ENCODE measurements at places on chromosomes 5 and 9.

DNA sequence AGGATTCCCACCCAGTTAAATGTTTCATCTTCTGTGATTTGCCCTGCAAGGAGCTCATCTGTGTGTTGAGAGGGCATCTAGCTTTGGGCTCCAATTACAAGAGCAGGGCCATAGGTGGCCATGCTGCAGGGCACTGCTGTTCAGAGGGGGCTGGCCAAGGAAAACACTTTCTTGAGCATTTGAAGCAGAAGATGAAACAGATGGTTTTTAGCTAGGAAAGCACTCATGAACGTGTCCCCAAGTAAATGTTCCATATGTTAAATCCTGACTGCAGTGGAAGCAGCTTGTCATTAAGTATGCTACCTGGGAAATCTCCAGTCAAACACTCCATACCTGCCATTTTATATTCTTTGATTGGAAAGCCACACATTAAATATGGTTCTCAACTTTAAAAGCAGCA lies 176.6 kb downstream of the FBXL7 start:
- DNase-seq: no peak

- DNase-seq: peak; percentile 9
Measured at GRCh38 chr5:9544502-9545135, 1.3 kb downstream of the SEMA5A start.

- no peak for DNase-seq
Measured at GRCh38 chr9:94754976-94755475, 28.5 kb downstream of the AOPEP start.

GRCh38 chr9:15423231-15423985 lies 732 bp downstream of the SNAPC3 start:
- DNase-seq: no peak

DNA sequence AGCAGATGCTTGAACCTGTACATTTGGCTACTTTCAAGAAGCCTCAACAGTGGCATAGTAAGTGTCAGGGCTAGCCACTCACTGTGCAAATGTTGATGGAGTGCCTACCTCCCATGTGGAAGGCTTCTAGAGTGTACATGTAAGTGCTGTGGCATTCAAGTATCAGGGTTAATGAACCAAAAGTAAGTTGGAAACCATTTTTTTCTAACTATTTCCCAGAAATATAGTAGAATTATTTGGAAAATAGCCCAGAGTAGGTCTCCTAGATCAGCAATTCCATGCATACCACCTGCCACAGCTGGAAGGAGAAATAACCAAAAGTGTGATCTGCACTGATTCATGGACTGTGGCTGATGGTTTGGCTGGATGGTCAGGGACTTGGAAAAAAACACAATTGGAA lies 53.3 kb downstream of the FOXD1 start:
- no peak for DNase-seq

- no peak for DNase-seq
Measured at GRCh38 chr5:96874631-96875030, 1.7 kb upstream of the ERAP2 start.

GRCh38 chr9:92482329-92482728 lies at the start of gene ASPN:
Gene ASPN, minus strand, starts transcription at chr9:92482506.
- no peak for DNase-seq

GRCh38 chr5:123819833-123820232 lies 307.9 kb downstream of the CSNK1G3 start:
- DNase-seq: no peak

DNA sequence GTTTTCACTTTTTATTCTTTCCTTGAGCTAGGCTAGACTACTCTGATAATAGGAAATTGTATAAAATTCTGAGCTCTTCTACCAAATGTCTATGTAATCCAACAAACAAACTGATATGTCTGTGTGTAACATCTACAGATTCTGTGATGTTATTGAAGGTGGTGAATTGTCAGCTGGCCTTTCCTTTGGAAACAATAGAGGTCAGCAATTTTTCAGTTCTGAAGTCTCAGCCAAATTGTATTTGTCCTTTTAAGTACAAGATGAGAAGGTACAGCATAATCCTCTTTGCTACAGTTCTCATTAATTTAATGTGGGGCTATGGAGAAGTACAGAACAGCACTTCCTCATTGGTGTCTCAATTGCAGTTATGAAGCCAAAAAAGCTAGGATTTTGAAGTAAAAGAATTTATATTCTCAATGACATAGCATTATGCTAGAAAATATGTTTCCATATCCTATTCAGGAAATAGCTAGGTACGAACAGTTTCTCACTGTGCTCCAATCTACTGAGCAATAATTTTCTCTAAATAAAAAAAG lies 198.0 kb downstream of the HINT1 start:
- no peak for DNase-seq

- no peak for DNase-seq
Measured at GRCh38 chr5:154583671-154584177, 105.7 kb upstream of the HAND1 start.

GRCh38 chr9:134624621-134625181 lies 16.9 kb upstream of the COL5A1 start:
- no peak for DNase-seq

DNA sequence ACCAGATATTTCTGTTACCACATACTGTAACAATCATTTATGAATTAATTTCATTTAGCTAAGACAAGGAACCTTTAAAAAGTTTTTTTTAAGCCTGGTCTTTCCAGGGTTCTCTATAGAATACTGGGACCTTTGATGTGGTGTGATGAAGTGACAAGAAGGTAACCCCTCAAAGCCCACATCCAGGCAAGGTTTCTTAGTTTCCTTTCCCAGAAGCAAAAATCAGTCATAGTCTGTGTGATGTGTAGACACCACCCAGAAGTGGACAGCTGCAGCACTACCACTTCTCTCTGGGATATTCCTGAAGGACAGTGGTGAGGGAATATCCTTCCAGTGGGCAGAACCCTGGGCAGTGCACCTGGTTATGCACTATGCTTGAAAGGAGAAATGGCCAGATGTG lies 115.6 kb downstream of the TTC39B start:
- DNase-seq: no peak

GRCh38 chr5:61525512-61526206 lies 193.6 kb downstream of the ZSWIM6 start:
- DNase-seq: no peak

GRCh38 chr5:62167561-62168057 lies 138.4 kb upstream of the KIF2A start:
- DNase-seq: no peak

GRCh38 chr5:114727358-114727757 lies 365.5 kb downstream of the KCNN2 start:
- DNase-seq: no peak

- no peak for DNase-seq
Measured at GRCh38 chr5:172178301-172178987, 9.6 kb downstream of the STK10 start.

DNA sequence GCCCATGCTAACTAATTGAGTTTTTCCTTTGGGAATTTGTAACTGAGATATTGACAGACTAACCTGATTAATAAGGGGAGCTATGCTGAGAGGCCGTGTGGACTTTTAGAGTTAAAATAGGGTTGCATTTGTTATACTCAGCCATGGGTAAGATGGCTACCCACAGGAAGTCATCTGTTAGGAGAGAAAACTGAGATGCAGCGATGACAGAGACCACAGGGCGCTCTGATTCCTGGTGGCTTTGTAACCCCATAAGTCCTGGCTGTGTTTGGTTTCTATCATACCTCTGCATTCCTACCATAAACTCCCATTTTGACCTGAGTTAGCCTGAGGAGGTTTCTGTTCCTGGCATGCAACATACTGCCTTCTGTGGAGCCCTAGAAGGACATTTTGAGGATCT lies 19.5 kb upstream of the PANK3 start:
- no peak for DNase-seq

DNA sequence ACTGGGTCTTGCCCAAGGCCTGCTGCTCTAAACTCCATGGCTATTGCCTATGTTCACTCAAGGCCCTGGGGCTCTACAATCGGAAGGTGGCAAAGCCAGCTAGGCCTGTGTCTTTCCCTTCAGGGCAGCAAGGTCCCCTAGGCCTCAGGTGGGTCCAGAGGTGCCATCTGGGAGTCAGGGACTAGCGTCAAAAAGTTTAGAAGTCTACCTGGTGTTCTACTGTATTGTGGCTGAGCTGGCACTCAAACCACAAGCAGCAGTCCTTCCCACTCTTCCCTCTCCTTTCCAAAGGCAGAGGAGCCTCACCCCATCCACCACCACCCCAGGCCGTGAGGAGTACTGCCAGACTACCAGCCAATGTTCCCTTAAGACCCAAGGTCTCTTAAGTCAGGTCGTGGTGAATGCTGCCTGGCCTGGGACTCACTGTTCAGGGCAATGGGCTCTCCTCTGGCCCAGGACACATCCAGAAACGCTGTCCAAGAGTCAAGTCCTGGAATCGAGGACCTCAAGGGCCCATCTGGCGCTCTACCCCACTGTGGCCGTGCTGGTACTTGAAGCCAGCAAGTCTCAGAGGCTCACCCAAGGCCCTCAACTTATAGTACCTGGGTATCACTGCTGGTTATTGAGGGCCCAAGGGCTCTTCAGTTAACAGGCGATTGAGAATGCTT lies 13.0 kb upstream of the SARDH start:
- no peak for DNase-seq

GRCh38 chr5:130908186-130908585 lies 256.9 kb downstream of the HINT1 start:
- no peak for DNase-seq

DNA sequence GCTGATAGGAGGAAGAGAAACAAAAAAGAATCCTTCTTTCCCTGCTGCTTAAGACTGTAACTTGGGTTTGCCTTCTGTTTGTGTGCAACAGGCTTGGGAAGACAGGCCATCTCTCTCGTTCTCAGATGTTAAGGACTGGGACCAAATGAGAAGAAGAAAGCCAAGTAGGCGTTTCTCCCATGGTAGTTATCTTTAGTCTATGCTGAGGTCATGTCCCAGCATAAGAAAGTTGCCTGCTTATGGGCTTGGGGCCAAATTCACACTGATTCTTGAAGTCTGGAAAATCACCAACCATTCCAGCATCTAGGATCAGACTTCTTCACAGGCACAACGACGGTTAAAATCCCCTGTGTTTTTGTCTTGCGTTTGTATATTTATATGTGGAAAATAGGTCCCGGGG lies 44.2 kb upstream of the PALM2AKAP2 start:
- DNase-seq: no peak

GRCh38 chr9:18543406-18544192 lies 69.6 kb downstream of the ADAMTSL1 start:
- DNase-seq: no peak

DNA sequence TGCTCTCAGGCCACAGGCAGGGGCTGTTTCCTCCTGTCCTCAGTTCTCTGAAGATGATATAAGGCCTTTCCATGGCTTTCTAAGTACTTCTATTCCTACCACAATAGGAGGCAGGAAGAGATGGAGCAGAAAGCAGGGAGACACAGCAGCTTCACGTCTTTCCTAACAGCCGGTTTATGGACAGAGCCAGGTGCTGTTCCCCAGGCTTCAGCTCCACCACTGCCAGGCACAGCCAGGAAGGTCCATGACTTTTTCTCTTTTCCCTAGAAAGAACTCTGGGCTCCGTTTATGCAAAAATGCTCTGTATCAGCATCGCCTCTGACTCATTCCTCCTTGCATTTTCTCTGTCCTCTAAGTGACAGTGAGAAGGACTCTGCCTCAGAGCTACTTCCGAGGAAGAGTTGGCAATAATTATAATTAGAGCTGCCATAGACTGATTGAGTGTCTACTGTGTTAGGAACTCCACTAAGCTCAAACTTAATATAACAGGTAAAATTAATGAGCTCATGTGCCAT lies 478.5 kb downstream of the RASEF start:
- DNase-seq: no peak

DNA sequence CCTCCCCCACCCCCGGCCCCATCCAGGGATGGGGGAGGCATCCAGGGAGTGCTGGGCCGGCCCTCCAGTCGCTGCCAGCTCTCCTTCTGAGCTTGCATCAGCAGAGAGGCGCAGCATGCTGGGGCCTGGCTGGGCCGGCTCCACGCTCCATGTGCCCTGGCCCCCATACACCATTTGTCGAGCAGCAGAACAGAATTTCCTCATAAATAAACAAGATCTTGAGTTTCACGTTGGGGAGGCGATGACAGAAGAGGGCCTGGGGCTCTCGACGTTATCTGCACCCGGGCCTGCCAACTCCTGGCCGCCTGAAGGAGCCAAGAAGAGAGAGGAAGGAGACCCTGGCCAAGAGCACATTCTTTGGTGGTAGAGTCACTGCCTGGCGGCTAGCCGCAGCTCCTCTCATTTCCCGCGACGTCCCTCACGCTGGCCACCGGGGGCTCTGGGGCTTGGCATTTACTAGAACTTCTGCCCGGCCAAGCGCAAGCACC lies 177.0 kb downstream of the FGF18 start:
- no peak for DNase-seq

GRCh38 chr5:67234671-67235176 lies 38.1 kb upstream of the CD180 start:
- no peak for DNase-seq

- no peak for DNase-seq
Measured at GRCh38 chr9:21605489-21605931, 123.4 kb upstream of the IFNE start.

- no peak for DNase-seq
Measured at GRCh38 chr5:163757344-163757743, 251.9 kb downstream of the MAT2B start.

- no peak for DNase-seq
Measured at GRCh38 chr9:114198249-114199040, 43.1 kb downstream of the COL27A1 start.

DNA sequence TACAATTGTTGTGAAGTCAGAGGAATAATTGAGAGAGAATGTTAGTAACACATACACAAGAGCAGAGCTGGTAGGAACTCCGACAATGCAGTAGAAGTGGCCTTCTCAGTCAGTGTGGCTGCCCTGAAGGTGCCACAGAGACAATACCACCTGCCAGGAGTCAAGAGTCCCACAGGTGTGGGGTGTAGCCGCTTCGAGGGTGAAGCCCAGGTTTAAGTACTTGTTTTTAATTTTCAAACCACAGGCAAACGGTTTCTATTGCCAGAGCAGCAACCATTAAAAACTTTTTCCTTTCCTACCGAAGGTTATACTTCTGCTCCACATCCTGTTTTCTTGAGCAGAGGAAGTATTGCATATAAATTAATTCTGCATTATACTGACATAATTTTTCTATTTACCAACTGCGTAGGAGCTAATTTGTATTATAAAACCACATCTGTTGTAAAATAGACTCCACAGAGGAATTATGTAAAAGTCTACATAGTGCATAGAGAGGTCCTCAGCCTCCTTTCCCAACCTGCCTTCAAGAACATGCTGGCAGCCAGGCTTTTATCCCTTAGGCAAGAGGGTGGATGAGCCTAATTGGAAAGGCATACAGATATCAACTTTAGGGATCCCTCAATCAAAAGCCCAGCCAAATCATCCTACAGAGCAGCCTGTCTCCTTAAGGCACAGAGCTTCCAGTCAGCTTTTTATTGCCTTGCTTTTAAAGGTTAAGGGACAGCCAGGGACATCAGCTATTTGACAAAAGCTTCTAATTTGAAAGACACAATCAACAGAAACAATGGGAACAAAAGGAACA lies 12.9 kb upstream of the ACTBL2 start:
- DNase-seq: no peak

GRCh38 chr5:85077581-85077980 lies 692.9 kb upstream of the EDIL3 start:
- DNase-seq: no peak

DNA sequence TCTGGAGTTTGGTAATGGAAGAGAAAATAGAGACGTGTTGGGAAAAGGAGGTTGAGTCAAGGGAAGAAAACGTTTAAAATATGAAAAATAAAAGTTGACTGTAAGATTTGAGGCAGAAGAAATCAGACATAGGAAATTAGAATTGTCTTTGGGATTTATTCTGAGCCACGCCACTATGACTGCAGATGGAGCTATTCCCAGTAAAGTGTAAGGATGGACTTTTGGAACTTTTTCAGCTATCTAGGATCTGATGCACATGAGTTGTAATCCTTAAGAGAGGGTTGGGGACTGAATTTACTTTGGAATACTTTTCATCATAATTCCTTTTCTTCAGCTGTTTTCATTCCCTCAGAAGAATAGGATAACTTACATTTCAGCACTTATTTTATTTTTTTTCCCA lies 336.7 kb downstream of the FAM170A start:
- DNase-seq: no peak

All from activated T-helper 1 cell treated with anti-CD3 and anti-CD28 coated beads, Interleukin-2, amount 50 U/mL, for 16 hours (primary cell).